Stimulated activated naive B cell treated with anti-CD40 and anti-IgM and Interleukin-4, amounts not matched to agents 10 μg/mL and 1 μg/mL and 100 μg/mL, for 72 hours (primary cell): ENCODE measurements at places on chromosomes 7 and 10.

GRCh38 chr10:124688386-124688785, 55.8 kb downstream of the FAM53B start:
- H3K36me3 ChIP-seq = peaks cover 13% of the 10 kb centered on the region
- peak overlapping the region; percentile 45 for H3K4me3 ChIP-seq
- DNase-seq = no peak
- peak overlapping the region; percentile 42 for H3K27ac ChIP-seq

GRCh38 chr10:82674036-82674435, 799.0 kb downstream of the NRG3 start:
- H3K36me3 ChIP-seq = no peaks in the 10 kb centered on the region
- no peaks in the 10 kb centered on the region for H3K4me1 ChIP-seq
- H3K27me3 ChIP-seq = no peaks in the 10 kb centered on the region
- no peak overlapping the region for H3K4me3 ChIP-seq
- DNase-seq = no peak

DNA sequence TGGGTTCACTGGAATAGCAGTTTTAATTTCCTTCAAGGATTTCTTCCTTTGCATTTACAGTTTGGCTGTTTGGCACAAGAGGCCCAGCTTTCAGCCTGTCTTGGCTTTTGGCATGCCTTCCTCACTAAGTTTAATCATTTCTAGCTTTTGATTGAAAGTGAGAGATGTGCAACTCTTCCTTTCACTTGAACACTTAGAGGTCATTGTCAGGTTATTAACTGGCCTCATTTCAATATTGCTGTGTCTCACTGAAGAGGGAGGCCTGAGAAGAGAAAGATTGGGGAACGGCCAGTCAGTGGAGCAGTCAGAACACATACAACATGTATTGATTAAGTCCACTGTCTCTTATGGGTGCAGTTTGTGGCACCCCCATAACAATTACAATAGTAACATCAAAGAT, 33.9 kb downstream of the PTTG1IP2 start:
- DNase-seq = no peak
- no peaks in the 10 kb centered on the region for H3K36me3 ChIP-seq
- H3K4me3 ChIP-seq = no peak overlapping the region
- no peak overlapping the region for H3K27ac ChIP-seq
- H3K4me1 ChIP-seq = no peaks in the 10 kb centered on the region

- H3K36me3 ChIP-seq = no peaks in the 10 kb centered on the region
- H3K4me1 ChIP-seq = peaks cover 4% of the 10 kb centered on the region
- H3K4me3 ChIP-seq = no peak overlapping the region
- H3K27me3 ChIP-seq = no peaks in the 10 kb centered on the region
- no peak for DNase-seq
- H3K27ac ChIP-seq = no peak overlapping the region
Measured at GRCh38 chr10:79339266-79339665, 8.0 kb upstream of the PPIF start.

DNA sequence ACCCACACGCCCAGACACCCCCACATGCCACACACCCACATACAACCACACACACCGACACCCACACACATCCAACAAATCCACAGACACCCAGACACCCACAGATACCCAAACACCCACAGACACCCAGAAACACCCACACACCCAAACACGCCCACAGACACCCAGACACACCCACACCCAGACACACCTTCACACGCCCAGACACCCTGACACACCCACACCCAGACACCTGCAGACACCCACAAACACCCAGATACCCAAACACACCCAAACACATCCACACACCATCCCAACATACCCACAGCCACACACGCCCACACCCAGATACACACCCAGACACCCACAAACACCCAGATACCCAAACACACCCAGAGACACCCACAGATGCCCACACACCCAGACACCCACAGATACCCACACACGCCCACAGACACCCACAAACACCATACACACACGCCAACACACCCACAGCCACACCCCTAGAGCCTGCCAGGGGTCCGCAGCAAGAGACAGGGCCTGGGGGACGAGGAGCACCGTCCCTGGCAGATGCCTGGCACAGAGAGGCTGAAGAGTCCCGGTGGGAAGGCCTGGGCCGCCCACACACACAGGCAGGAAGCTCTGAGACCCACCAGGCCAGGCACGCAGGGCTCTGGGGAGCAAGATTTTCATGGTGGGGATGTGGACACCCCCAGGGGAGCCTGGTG, 28.5 kb downstream of the CYP2W1 start:
- peaks cover 18% of the 10 kb centered on the region for H3K4me1 ChIP-seq
- H3K27ac ChIP-seq = peak overlapping the region; percentile 92
- peak overlapping the region; percentile 2 for H3K4me3 ChIP-seq
- no peaks in the 10 kb centered on the region for H3K27me3 ChIP-seq
- DNase-seq = no peak

DNA sequence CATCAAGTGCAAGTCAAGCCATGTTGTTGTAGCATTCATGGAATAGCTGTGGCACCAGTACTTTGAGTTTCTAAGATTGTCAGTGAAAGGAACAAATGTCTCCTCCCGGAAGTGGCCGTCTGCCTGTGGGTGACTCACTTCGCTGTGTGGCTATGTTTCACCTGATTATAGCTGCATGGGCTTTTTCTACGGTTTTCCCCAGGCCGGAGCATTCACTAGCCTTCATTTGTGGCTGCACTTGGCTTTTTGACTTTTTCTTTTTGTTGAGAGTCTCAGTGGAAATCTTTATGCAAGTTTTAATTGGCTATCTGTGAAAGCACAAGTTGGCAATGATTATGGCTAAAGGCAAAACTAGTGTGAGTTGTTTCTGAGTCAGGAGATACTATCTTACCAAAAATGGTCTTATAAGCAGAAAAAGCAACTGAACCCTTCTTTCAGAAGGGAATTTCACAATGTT, 35.0 kb downstream of the SRI start:
- DNase-seq = no peak
- H3K27me3 ChIP-seq = no peaks in the 10 kb centered on the region

- no peaks in the 10 kb centered on the region for H3K36me3 ChIP-seq
- DNase-seq = no peak
- peaks cover 2% of the 10 kb centered on the region for H3K4me1 ChIP-seq
- H3K4me3 ChIP-seq = no peak overlapping the region
Measured at GRCh38 chr7:25206765-25207164, 21.5 kb downstream of the NPVF start.

GRCh38 chr10:69057951-69058297, 30.0 kb upstream of the SRGN start:
- H3K27ac ChIP-seq = peak overlapping the region; percentile 84
- no peaks in the 10 kb centered on the region for H3K36me3 ChIP-seq
- H3K27me3 ChIP-seq = no peaks in the 10 kb centered on the region
- peaks cover 67% of the 10 kb centered on the region for H3K4me1 ChIP-seq
- no peak overlapping the region for H3K4me3 ChIP-seq

DNA sequence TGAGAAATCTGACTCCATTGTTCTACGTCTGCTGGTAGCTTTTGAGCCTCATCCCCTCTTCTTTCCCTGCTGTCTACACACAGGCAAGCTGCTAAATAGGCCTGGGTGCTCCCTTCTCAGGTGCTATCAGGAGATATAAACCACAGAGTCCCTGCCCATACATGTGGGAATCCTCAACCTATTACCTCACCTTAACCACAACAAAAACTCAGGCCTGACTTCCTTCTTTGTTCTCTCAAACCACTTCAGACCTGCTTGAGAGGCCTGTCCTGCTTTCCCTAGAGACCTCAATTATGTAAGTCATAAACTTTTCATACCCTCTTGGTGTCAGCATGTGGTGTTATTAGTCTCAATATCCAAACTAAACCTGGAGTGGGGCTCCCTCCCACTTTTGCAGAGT, 75.0 kb upstream of the MAGI2 start:
- H3K36me3 ChIP-seq = no peaks in the 10 kb centered on the region
- DNase-seq = no peak
- no peak overlapping the region for H3K4me3 ChIP-seq
- no peaks in the 10 kb centered on the region for H3K4me1 ChIP-seq

DNA sequence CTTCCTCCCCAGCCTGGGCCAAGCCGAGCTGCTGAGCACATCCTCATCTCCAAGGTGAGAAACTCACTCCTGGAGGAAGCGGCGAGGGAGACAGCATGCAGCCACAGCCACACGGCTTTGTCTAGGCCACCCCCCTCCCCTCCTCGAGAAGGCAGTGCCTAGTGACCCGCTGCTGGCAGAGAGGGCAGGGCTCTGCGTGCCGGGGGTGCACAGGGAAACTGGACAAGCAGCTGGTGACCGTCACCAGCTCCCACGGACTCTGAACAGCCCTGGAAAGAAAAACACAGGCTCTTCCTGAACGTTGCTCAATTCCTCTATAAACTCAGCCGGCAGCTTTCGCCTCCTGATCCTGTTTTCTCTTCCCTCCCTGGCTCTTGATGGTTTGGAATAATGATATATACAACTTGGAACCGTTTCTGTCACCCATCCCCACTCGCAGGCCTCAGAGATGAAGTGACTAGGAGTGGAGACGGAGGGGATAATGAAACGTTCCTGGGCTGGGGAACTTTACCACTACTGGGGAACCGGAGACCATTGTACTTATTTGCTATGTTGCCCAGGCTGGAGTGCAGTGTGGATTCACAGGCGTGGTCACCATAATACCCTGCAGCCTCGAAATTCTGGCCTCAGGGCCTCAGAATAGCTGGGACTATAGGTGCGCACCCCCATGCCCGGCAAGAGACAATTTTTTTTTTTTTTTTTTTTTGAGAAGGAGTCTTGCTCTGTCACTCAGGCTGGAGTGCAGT, 19.3 kb downstream of the PAPOLB start:
- peaks cover 8% of the 10 kb centered on the region for H3K4me1 ChIP-seq
- peaks cover 27% of the 10 kb centered on the region for H3K27me3 ChIP-seq
- DNase-seq = no peak
- no peaks in the 10 kb centered on the region for H3K36me3 ChIP-seq
- no peak overlapping the region for H3K4me3 ChIP-seq

DNA sequence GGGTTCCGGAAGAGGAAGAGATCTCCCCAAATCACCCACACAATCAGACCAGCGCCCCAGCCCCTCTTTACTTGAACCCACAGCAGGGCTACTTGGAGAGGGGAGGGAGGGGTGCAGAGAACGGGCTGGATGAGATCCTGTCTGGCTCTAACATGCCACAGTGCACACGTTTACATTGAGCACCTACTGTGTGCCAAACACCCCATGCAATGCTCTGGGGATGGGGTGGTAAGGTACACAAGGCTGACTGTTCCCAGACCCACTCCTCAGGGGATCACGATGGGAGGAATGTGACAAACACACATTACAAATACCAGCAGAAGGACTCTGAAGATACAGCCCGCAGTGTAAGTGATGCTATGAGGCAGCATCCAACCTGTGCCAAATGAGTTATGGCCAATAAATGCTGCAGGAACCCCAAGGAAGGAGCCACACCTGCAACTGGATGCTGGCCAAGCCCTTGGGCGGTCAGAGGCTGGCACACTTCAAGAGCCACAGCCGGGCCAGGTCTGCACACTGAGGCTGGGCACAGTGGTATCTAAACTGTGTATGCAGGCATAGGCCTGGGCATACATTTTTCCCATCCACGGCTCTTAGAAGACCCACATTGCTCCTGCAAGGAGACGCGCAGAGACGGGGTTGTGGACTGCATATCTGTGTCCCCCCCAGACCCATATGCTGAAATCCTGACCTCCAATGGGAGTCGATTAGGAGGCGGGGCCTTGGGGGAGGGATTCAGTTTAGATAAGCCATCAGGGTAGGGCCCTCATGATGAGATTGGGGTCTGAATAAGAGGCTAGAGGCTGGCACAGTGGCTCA, 6.4 kb downstream of the SPOCK2 start:
- peaks cover 38% of the 10 kb centered on the region for H3K4me1 ChIP-seq
- H3K27ac ChIP-seq = peak overlapping the region; percentile 60
- H3K4me3 ChIP-seq = no peak overlapping the region

DNA sequence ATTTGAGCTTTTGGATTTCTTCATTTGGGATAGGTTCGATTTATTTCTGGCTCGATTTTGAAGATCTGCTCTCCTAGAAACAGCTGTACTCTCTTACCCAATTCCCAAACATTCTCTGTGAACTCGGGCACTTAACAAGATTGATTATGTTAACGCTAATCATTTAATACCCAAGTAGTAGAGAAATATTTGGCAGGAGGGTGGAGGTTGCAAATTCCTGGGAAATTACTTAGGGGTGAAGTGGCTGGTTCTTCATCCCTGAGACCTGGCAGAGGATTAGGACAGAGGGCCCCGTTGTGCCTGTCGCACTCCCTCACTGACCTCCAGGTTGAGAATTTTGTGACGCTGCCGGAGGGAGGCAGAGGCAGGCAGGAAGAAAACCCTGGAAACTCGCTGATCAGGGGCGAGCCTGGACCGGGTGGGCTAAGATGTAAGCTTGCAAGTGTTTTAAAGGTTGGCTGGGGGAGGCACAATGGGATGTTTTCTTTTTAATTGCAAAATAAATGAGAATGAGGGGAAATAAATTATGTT, 182.6 kb downstream of the TCF7L2 start:
- H3K27ac ChIP-seq = no peak overlapping the region
- no peaks in the 10 kb centered on the region for H3K4me1 ChIP-seq
- H3K4me3 ChIP-seq = no peak overlapping the region
- peaks cover 27% of the 10 kb centered on the region for H3K27me3 ChIP-seq

- peaks cover 18% of the 10 kb centered on the region for H3K27me3 ChIP-seq
- DNase-seq = no peak
- no peak overlapping the region for H3K4me3 ChIP-seq
- no peaks in the 10 kb centered on the region for H3K4me1 ChIP-seq
- no peak overlapping the region for H3K27ac ChIP-seq
- H3K36me3 ChIP-seq = no peaks in the 10 kb centered on the region
Measured at GRCh38 chr7:27064661-27065060, 31.1 kb downstream of the HOXA1 start.

DNA sequence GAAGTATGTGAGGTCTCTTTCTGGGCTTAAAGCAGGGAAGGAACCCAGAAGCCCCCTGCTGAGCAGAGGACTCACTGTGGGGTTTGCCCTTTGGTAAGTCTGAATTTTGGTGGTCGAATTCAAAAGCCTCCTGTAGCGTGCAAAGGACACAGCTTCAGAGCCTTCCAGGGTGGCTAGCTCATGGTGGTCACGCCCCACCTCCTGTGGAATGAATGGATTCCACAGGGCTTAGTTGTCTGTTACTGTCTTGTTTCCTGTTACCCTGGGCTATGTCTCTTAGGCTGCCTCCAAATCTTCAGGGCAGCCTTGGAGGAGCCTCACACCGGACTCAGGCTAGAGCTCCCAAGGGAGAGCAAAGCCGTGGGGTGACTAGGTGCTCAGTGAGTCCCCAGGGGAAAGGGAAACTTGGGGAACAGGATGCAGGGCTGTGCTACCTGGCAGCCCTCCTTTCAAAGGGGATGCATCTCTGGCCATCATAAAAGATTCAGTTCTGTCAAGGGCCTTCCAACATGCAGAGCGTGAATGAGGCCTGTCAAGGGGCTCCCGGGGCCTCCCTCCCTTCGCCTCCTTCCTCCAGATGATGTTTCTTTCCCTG, 211.7 kb downstream of the CCSER2 start:
- peaks cover 4% of the 10 kb centered on the region for H3K4me1 ChIP-seq
- DNase-seq = no peak
- H3K27me3 ChIP-seq = peaks cover 73% of the 10 kb centered on the region
- no peaks in the 10 kb centered on the region for H3K36me3 ChIP-seq
- no peak overlapping the region for H3K4me3 ChIP-seq

- H3K36me3 ChIP-seq = peaks cover 8% of the 10 kb centered on the region
- peaks cover 47% of the 10 kb centered on the region for H3K27me3 ChIP-seq
- H3K27ac ChIP-seq = no peak overlapping the region
- H3K4me3 ChIP-seq = no peak overlapping the region
Measured at GRCh38 chr10:111083222-111084095, 6.6 kb downstream of the ADRA2A start.
